Upper lobe of left lung (tissue), 6 donors: ENCODE measurements at places on chromosomes 5 and 9. TPM values are rescaled to one million over a fixed set of nuclear protein-coding genes. Genes with fewer than 3 reads are reported as not detected.

GRCh38 chr9:98922721-98923435, 20.8 kb upstream of the COL15A1 start:
- H3K4me1 ChIP-seq, result peaks cover 3% of the 10 kb centered on the region
- H3K36me3 ChIP-seq, result no peaks in the 10 kb centered on the region

- no peaks in the 10 kb centered on the region for H3K4me1 ChIP-seq
- no peak overlapping the region for H3K27ac ChIP-seq
- no peaks in the 10 kb centered on the region for H3K36me3 ChIP-seq
These were observed 369.0 kb upstream of the IRX4 start for GRCh38 chr5:2251751-2252150.

DNA sequence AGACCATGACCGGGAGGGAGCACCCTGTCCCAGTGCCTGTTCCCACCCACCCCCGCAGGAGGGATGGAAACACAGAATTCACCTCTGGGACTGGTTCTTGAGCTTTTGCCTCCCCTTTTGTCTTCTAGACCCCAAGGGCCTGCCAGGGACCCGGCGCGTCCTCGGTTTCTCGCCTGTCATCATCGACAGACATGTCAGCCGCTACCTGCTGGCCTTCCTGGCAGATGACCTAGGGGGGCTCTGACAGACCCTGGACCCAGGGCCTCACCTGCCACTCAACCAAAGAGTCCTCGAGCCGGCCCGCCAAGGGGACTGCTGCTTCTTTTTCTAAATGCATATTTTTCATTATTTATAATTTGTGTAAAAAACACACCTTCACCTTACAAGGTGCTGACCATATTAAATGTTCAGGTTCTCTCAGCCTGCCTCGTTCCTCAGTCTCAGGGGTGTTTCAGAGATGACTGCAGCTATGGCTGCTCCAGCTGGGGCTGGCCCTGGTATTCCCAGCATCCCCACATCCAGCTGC, 16.9 kb downstream of the CARD19 start:
- peak; percentile 63 for DNase-seq
- H3K4me3 ChIP-seq, result no peak overlapping the region
- H3K36me3 ChIP-seq, result peaks cover 55% of the 10 kb centered on the region
- H3K27me3 ChIP-seq, result no peaks in the 10 kb centered on the region
- peaks cover 35% of the 10 kb centered on the region for H3K4me1 ChIP-seq
- peak overlapping the region; percentile 46 for H3K27ac ChIP-seq

GRCh38 chr9:117528225-117528624, 113.4 kb upstream of the ASTN2 start:
- no peak for DNase-seq
- H3K36me3 ChIP-seq, result no peaks in the 10 kb centered on the region
- H3K4me3 ChIP-seq, result no peak overlapping the region
- no peak overlapping the region for H3K27ac ChIP-seq
- H3K27me3 ChIP-seq, result no peaks in the 10 kb centered on the region

BTNL3 gene
- total RNA-seq, result not detected

DIPK1B gene
- 24.1 TPM for total RNA-seq

TAS2R1 gene
- not detected for total RNA-seq

DNA sequence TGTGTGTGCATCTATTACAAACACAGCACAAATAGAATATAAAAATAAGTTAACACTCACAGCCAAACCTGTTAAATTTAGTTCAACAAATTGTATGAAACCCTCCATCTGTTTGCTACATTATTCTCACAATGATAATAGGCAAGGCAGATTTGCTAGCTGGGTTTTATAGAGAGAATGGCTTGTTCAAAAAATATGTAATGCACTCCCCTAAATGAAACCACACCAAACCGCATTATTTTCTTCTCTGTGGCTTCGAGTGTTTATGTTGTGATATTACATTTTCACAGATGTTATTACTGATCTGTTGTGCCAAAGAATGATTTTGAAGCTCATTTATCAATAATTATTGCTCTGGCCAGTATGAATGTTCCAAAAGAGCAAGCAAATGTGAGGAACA, 92.9 kb downstream of the SPATA31D1 start:
- no peak overlapping the region for H3K4me3 ChIP-seq
- no peak overlapping the region for H3K27ac ChIP-seq
- no peaks in the 10 kb centered on the region for H3K27me3 ChIP-seq
- no peak for DNase-seq
- no peaks in the 10 kb centered on the region for H3K36me3 ChIP-seq

DNA sequence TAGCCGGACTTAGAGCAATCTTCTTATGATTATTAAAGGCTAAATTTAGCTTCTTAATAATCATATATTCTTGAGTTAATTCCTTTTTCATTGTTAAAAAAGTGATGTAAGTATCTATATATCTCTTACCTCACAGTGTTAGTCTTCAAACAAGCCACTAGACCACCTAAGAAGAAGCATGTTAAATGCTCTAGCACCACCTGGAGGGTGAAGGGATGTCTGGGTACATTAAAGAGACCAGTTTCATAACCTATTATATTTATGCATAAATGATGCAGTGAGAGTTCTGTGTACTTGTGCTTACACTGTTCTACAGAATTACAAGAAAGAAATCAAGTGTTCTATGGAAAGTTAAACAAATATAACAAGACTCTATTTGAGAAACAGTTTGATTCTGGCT, 55.9 kb upstream of the SLCO6A1 start:
- no peaks in the 10 kb centered on the region for H3K4me1 ChIP-seq
- DNase-seq, result no peak
- H3K27me3 ChIP-seq, result no peaks in the 10 kb centered on the region
- H3K4me3 ChIP-seq, result no peak overlapping the region
- H3K36me3 ChIP-seq, result no peaks in the 10 kb centered on the region

SLC1A1 gene
- 58.0 TPM for total RNA-seq

DNA sequence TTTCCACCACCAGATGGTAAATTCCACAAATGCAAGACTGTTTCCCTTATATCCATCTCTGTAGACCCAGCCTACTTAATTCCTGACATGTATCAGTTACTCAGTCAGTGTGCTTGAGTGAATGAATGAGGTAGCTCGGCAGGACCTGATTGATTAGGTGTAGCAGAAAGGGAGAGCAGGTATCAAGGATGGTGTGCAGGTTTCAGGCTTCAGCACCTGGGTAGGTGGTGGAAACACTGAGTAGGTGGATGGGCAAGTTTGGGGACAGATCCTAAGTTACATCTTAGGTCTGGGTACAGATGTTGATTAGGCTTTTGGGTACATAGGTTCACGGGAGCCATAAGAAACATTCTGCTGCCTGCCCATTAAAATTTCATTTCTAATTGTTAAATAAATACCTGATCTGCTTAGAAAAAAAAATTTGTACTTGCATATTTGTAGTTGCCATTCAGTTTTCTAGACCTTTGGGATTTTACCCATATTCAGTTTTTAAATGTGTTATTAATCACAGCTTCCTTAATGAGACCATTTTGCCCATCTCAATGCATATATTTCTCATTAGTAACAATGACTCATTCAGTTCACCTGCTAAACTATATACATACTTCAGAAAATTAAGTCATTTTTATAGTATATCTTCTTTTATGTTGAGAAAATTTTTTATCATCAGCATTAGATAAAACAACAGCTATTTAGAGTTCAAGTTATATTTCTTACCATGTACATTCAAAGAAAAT, 111.8 kb downstream of the INIP start:
- no peak overlapping the region for H3K27ac ChIP-seq
- no peak for DNase-seq
- H3K4me3 ChIP-seq, result no peak overlapping the region
